Tongue (tissue), 3 donors: ENCODE measurements at places on chromosomes 1 and 21. TPM values are rescaled to one million over a fixed set of nuclear protein-coding genes. Genes with fewer than 3 reads are reported as not detected.
A peak's percentile ranks its signal among the peaks of the same experiment; 100 is the strongest.

DNA sequence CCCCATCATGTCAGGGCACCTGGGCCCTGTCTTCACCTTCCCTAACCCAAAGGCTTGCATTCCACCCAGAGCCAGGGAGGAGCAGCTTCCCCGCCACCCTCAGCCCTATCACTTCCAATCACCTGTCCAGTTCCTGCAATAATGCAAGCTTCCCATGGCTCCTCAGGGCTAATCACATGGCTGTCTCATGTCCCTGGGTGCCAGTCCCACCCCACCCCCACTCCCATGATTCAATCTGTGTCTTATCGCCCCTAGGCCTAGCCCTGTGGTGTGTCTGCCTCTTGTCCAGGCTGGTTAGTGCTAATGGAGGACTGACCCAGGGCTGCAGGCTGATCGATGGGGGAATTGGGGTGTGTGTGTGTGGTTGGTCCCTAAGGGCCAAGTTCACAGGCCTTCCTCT, 11.0 kb upstream of the PEAR1 start:
- DNase-seq: no peak

GRCh38 chr1:942411-942821, 16.6 kb downstream of the NOC2L start:
- no peak for DNase-seq

DNA sequence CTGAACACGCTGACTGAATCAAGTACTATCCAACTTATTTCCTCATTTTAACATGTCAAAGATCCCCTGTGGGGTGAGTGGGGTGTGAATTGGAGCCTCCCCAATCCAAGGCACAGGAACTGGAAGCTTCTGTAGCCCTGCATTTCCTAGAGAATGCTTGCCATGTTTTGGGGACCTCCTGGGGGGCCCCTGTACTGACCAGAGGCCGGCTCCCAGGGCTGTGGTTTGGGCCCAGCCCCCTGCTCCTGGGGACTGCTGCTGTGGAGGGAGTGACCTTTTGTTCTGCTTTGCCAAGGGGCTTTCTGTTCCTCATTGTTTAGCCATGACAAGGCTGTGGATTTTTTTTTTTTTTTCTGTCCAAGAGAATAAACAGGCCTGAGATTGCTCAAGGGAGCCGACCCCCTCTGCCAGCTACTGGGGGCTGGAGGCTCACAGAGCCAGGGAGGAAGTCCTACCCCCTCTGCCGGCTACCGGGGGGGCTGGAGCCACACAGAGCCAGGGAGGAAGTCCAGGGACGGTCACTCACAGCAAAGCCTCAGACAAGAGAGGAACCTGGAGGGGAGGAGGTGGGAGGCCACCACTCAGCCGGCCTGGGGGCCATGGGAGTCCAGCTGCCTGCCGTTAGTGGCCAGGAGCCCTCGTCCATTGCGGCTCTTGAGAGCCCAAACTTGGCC, 17.4 kb downstream of the TNFRSF1B start:
- peak; percentile 70 for DNase-seq

DNA sequence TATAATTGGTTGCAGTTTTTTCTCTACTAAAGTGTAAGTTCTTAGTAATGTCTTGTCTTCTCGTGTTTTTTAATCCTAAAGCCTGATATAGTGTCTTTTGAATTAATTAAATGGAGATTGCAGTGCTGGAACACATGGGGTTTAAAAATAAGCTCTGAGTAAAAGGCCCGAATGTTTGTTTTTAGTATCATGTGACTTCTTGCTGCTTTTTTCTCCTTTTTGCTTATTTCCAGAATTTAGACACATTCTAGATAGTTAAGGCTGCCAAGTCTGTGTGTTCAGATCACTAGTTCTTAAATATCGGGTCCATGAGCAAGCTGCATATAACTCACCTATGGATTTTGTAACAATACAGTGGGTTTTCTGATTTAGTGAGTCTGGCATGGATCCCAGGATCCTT, 27.5 kb downstream of the KCTD3 start:
- no peak for DNase-seq

GRCh38 chr1:119390526-119390925, 21.9 kb downstream of the HAO2 start:
- DNase-seq: no peak

DNA sequence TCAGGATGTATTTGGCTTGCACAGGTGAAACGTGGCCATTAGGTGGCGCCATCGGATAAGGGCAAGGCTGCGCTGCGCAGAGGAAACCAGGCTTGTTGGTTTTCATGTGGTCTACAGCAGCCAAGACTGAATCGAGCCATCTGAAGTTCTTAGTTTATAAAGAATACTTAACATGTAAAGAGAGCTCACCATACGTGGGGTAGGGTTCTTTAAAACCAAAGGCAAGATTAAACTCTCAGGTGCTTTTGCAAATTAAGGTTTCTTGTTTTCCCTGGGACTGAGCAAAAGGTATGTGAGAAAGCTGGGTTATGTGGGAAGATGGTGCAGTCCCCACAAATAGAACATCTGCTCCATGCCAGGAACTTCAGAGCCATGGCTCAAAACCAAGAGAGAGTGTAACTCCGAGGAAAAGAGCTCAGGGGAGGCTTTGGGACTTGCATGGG, 9.3 kb downstream of the MASP2 start:
- DNase-seq: peak; percentile 95

Gene YARS1
- 36.1 TPM for total RNA-seq

- DNase-seq: no peak
These were observed 104.1 kb downstream of the RIPK4 start for GRCh38 chr21:41662761-41663160.

DNA sequence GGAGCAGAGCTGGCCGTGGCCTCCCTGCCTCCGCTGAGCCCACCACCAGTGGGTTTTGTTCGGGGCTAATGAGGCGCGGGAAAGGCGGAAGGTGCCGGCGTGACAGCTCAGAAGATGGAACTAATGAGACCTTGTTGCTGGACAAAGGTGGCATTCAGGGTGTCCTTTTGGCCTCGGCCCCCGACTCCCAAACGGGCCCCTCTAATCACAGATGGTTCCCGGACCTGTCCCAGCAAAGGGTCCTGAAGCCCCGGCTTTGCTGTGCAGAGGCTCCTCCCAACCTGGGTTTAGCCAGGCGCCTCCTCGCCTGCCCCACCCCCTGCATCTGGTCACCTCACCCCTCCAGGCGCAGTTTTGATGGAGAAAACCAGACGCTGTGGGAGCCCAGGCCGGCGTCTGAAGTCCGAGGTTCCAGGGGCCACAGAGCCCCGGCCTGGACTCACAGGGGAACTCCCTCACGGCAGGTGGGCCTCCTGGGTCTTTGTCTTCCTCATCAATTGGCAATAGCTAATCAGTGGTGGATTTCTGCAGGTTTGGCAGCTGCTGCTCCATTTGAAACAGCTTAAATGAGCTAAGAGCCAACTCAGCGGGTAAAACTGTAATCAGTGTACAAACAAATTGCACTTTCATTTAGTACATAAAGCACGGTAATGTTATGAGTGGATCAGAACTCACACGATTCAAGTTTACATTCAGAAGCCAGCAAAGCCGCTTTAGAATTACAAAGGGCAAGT, 44.3 kb upstream of the ADARB1 start:
- DNase-seq: no peak

DNA sequence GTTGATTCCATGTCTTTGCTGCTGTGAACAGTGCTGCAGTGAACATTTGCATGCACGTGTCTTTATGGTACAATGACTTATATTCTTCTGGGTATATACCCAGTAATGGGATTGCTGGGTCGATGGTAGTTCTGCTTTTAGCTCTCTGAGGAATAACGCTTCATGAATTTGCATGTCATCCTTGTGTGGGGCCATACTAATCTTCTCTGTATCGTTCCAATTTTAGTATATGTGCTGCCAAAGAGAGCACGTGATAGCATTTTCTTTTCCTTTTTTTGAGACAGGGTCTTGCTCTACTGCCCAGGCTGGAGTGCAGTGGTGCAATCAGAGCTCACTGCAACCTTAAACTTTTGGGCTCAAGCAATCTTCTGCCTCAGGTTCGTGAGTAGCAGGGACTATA, 24.9 kb upstream of the MAP1LC3C start:
- DNase-seq: no peak

Gene HCRTR1
- total RNA-seq: not detected

DNA sequence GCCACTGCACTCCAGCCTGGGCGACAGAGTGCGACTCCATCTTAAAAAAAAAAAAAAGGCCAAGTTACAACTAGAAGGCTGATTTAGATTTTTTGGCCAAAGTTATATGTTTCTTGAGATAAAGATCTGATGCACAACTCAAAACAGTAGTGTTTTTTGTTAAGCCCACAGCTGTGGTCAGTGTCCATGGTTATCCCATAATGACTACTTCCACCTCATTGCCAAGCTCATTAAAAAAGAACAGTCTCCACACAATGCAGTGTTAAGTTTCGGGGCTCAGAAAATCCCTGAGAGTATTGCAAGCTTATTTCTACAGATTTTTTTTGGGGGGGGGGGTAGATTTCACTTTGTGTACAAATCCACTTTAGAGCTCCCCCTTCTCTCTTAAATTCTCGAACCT, 120.5 kb downstream of the RUNX1 start:
- DNase-seq: no peak

Gene GBP6
- total RNA-seq: 34.4 TPM

GRCh38 chr1:182718311-182718710, 33.9 kb upstream of the RGS8 start:
- no peak for DNase-seq

GRCh38 chr1:151277249-151277648, 4.8 kb upstream of the ZNF687 start:
- no peak for DNase-seq

Gene COL8A2
- 39.8 TPM for total RNA-seq

- peak; percentile 37 for DNase-seq
These were observed 27.4 kb downstream of the HIVEP3 start for GRCh38 chr1:41891199-41891896.

DNA sequence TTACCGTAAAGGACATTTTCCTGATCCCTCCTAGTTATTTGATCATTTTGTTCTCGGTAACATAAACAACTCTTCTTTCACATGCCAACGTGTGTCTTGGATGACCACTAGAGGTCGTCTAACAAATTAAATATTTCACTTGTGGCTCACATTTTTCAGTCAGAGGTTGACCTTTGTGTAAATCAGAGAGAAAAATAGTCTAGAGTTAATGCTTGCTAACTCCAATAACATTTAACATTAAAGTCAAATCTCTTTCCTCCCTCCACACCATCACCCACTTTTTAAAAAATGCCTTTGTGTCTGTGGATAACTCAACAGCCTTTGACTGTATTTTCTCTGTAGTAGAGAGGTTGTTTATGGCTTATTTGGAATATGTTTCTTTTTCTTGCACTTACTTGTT, 220.5 kb upstream of the B3GALT2 start:
- peak; percentile 50 for DNase-seq

GRCh38 chr1:227765261-227766014, 30.2 kb downstream of the SNAP47 start:
- no peak for DNase-seq

Gene CD48
- total RNA-seq: 3.3 TPM

Gene NUP210L
- total RNA-seq: 0.21 TPM

GRCh38 chr21:32065654-32066053, 192.8 kb downstream of the HUNK start:
- DNase-seq: no peak

Gene RGS13
- 0.10 TPM for total RNA-seq

Gene OR2L13
- total RNA-seq: not detected

- peak; percentile 82 for DNase-seq
These were observed 171.1 kb downstream of the TOMM20 start for GRCh38 chr1:234957330-234958065.

- DNase-seq: no peak
These were observed 51.2 kb downstream of the CCDC185 start for GRCh38 chr1:223444411-223444810.

DNA sequence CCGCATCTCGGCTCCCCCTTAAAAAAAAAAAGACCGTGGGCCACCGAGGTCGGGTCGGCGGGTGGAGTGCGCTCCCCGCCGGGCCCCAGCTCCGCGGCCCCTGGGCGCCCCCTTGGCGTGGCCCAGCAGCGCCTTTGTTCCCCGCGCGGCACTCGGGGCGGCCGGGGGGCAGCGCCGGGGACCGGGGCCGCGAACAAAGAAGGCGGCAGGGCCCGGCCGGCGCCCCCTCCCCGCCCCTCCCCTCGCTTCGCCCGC, 571 bp downstream of the MARCKSL1 start:
- no peak for DNase-seq

Gene TTLL7
- 44.2 TPM for total RNA-seq

GRCh38 chr1:24362982-24363614, 43.9 kb downstream of the GRHL3 start:
- no peak for DNase-seq

Gene CHIA
- not detected for total RNA-seq

Gene MYOG
- 256 TPM for total RNA-seq

DNA sequence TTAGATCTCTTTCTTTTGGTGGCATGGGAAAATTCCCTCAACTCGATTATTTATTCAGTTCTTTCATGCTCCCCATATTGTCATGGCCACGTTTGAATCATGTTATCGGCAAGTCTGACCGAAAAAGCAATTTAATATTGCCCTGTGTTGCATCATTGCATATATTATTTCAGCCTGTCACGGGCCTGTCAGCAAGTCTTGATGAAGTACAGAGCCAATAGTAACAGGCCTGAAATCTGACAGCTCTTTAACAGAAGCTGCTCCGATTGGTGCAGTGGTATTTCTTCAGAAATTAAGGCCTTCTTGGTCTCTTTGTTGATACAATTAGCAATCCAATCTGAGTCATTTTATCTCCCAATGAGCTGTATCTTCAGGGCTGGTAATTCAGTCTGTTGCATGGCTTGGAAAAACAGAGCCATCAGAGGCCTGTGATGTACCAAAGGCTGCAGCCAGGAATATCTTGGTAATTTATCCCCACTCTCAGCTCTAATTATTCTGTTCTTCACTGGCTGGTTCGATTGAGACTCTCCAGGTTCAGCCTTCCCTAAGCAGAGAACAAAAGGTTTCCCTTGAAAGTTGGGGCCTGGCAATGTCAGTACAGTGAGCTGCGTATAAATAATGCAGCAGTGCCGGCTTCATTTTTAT, 149.5 kb downstream of the FGGY start:
- peak; percentile 77 for DNase-seq
